Renal cortex interstitium (tissue), 15 donors: ENCODE measurements at places on chromosomes 16 and 17. TPM values are rescaled to one million over a fixed set of nuclear protein-coding genes. Genes with fewer than 3 reads are reported as not detected.

DNA sequence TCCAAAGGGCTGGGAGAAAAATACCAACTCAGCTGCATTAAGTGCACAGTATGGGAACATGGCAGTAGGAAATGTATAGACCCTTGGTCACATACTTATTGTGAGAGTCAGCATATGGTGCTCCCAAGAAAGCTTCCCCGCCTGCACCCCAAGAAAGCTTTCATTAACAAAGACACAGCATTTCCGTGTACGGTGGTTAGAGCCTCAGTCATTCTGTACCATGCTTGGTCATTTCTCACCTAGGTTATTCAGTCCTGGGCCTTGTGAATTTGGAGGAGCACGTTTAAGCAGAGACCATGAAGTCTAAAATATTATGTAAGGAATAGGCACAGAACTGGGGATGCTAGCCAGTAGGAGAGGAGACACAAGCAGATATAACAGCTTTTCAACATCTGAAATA, 56.1 kb downstream of the ESRP2 start:
- DNase-seq, result no peak

- DNase-seq, result no peak
These were observed 65.9 kb upstream of the TNRC6C start for GRCh38 chr17:77892469-77893143.

DNA sequence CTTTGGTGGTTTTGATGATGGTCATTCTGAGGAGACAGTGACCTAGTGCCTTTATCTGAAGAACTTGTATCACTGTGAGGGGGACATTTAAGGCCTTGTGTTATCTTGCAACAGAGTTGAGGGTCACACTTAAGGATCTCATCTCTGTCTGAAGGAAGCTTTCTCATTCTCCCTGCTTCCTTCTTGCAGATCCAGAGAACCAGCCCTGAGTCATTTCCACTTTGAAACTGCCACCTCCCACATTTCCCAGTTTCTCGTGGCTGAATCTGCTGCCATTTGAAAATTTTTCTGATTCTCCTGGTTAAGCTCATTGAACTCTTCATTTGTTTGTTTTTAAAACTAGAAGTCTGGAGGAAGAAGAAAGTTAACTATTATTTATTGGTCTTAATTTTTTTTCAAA, 190.2 kb upstream of the CDH11 start:
- DNase-seq, result no peak

DNA sequence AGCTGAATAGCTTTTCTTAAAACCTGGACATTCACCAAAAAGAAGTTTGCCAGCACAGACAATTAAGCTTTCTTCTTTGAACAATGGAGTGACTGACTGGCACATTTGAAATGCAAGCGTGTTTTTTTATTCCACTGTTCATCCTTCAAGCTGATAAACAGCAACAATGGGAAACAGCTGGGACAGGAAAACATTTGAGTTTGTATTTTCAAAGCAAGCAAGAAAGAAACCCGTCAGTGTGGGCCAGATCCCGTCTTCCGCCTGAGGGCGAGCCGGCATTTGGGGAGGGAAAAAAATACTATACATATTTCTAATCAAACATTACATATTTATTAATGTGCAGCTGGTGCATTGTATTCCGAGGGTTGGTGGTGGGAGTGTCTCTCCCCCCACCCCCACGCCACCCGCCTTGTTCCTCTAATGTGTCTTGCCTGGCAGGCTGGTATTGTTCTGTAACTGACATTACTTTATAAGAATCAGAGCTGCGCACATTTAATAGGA, 94.3 kb downstream of the CYLD start:
- no peak for DNase-seq

DNA sequence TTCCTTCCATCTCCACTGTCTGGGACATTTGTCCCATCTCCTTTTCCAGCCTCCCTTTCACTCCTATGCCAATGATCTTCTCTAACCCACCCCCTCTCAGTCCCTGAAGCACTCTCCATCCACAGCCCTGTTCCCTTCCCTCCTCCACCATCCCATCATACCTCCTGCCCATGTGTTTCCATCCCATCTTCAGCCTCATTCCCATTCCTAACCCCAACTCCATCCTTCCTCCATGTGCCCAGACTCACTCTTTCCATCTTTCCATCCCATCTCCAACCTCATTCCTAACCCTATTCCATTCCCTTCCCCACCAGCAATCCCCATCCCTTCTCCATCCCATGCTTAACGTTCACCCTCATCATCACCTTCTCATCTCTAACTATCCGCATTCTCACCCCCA, 4.3 kb downstream of the IL27 start:
- no peak for DNase-seq

GRCh38 chr17:41555105-41555887, 16.6 kb downstream of the KRT9 start:
- DNase-seq, result no peak

GRCh38 chr17:71361656-71362450, 759.0 kb upstream of the SOX9 start:
- DNase-seq, result no peak

DNA sequence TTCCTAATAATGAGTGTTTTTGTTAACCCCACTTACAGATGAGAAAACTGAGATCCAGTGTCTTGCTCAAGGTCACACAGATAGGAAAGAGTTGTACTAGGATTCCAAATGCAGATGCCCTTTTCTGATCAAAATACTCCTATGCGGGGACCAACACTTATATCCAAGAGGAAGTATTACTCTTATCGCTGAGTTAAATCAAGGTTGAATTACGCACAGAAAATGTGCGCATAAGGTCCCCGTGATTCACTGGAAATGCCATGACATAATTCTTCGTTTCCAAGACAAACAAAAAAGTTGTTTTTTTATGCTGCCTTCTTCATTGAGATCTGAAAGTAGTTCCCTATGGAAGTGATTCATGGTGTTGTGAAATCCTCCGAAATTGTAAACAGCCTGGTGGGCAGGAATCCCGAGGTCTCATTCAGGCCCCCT, 463.8 kb upstream of the HSBP1 start:
- DNase-seq, result no peak

DNA sequence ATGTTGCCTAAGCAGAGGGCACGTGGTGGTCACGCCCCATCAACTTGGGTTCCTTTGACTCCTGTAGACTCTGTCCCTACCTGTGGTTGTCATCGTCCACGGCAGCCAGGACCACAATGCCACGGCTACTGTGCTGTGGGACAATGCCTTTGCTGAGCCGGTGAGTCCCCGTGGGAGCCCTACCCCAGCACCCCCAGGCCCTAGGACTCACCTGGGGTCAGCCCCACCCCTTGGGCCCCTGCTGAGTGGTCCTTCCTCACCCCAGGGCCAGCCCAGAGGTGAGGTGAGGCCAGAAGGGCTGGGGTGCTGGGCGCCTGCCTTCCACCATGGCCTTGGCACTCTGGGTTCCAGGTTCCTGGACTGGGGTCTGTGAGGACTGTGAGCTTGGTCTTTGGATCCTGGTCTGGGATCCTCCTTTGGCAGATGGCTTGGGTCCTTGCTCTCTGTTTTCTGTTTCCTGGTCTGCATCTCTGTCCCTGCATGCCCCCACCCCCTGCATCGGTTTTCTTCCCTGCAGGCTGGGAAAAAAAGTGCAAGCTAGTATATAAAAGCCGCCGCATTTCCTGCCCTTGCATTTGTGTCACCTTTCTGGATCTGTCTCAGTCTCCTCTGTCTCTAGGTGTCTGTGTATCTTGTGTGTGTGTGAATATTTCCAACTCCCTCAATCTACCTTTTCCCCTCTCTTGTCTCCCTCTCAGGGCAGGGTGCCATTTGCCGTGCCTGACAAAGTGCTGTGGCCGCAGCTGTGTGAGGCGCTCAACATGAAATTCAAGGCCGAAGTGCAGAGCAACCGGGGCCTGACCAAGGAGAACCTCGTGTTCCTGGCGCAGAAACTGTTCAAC, 17.5 kb downstream of the STAT5A start:
- DNase-seq, result no peak

- no peak for DNase-seq
These were observed 24.1 kb upstream of the IL21R start for GRCh38 chr16:27377666-27378485.

DNA sequence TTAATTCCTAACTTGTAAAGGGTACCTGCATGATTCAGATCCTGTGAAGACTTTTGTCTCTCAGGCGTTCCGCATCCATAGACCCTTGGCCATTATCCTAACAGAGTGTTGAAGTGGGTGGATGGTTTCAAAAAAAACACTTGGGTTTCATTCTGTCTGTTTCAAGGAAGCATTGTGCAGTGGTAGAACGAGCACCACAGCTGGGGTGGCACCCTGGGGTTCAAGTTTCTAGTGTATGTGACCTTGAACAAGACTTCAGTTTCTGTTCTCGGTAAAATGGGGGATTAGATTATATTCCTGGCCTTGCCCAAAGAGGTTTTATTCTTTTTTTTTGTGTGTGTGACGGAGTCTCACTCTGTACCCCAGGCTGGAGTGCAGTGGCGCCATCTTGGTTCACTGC, 74.3 kb downstream of the MSI2 start:
- no peak for DNase-seq

- DNase-seq, result peak; percentile 38
These were observed 418.7 kb upstream of the DYNLRB2 start for GRCh38 chr16:80122115-80122514.

The SLC47A1 gene
- 16.6 TPM for polyA plus RNA-seq

The CBX8 gene
- 12.8 TPM for polyA plus RNA-seq
